Activated effector memory CD4-positive, alpha-beta T cell treated with anti-CD3 and anti-CD28 coated beads, Interleukin-2, amount 50 U/mL, for 16 hours (primary cell): ENCODE measurements at places on chromosomes 12 and 14.

DNA sequence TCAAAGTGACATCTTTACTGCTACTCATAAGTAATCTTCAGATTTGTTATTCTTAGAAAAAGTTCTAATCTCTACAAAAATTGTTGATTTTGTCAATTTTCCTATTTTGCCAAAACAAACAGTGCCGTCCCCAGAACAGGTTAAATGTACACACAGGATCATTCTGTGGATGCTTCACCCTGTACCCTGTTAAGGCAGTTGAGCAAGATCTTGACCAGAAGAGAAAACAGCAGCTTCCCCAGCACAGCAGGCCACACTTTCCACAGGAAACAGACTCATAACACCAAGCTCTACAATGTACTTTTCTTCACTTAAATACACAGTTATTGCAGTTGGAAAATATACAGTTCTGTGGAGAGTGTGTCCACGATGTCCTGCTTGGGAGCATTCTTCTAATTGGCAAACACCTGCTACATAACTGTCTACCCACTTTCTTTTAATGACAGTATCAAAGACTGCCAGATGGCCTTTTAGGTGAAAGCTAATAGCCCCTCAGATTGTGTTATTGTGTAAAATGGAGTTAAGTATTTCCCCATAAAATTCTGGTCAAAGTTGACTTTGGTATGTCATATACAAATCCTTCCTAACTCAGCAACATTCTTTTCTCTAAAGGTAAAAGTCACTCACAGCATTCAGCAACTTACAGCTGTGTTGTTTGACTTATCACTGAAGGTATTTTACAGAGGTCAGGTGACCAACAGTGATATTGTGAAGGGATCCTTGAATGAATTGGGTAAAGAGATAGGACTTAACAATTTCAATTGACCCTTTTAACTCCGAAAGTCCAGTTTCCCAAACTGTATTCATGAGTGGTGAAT is 77.0 kb downstream of the SEC23A start:
- no peak for DNase-seq

GRCh38 chr12:2688381-2688931 is 106.3 kb upstream of the FKBP4 start:
- no peak for DNase-seq

DNA sequence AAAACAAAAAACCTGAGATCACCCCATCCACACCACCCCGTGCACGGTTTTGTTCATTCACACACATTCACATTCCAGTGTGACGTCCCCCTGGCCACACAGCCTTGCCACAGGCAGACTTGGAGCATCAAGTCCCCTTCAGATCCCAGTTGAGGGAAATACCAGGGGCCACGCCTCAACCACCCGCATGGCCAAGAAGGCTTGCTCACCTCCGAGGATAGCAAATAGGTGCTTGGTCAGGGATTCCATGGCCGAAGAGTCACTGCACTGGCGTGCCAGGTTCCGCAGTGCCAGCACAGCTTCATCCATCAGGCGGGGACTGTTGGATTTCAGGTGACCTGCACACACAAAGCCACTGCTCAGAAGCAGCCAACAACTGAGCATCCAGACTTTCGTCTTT is 19.0 kb downstream of the GCN1 start:
- DNase-seq, result no peak

- DNase-seq, result no peak
Measured at GRCh38 chr14:38553586-38553985, 297.7 kb upstream of the CLEC14A start.

DNA sequence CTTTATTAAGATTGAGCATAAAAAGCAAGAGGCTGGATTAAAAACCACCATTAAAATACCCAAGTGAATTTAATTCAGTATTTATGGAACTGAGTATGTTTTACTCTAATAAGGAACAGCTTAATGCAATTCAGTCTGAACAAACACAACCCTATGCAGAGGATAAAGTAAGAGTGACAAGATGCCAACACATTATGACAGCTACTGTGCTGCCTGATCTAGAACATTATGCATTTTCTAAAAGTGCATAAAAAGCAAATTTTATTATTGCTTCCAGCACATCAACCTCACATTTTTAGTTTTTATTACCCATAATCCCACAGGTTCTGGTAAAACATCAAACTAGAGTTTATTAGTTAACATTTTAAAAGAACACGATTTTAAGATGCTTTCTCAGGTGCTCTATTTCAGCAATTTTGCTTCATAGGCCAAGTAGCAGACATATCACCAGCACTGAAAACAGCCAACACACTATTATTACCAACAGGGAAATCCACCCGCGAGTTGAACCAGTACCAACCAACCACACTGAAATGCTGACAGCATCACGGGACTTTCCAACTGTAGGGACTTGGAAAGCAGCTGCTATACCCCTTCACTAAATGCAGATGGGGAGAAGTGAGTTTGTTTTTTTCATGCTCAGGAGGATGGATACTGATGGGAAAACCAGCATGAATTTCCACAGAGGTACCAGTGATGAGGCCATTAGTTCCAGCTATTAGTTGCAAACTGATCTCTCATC is 372.1 kb downstream of the KCNH5 start:
- no peak for DNase-seq
